ENCODE measurements at places on chromosomes 1 and 21.

- DNase-seq = no peak
These were observed 89.5 kb downstream of the KCNJ15 start for GRCh38 chr21:38346286-38346685.

DNA sequence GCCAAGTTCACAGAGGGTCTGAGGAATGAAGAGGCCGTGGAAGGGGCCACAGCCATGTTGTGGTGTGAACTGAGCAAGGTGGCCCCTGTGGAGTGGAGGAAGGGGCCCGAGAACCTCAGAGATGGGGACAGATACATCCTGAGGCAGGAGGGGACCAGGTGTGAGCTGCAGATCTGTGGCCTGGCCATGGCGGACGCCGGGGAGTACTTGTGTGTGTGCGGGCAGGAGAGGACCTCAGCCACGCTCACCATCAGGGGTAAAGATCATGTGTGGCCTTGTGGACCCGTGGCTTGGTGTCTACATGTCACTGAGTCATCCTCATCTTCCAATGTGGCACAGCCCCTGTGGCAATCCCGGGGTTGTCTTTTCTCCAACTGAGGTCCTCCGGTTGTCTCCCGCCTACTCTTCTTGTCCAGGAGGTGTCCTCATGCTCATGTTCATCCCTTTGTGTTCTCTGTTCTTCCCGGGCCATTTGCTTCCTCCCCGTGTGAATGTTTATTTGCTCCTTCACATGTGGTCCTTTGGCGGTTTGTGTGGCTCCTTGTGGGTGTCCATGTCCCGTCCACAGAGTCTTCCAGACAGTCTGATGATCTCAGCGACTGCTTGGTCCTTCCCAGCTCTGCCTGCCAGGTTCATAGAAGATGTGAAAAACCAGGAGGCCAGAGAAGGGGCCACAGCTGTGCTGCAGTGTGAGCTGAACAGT, 84.2 kb downstream of the OBSCN start:
- no peak for DNase-seq

- DNase-seq = no peak
These were observed 60.6 kb upstream of the ETV3 start for GRCh38 chr1:157198619-157199420.

GRCh38 chr1:184218458-184219075, 167.0 kb downstream of the TSEN15 start:
- no peak for DNase-seq

- no peak for DNase-seq
These were observed 40.0 kb downstream of the ATP2B4 start for GRCh38 chr1:203666609-203667008.

GRCh38 chr1:47210666-47211065, 20.8 kb upstream of the PDZK1IP1 start:
- no peak for DNase-seq

GRCh38 chr1:185162491-185162890, 5.5 kb downstream of the SWT1 start:
- DNase-seq = no peak

DNA sequence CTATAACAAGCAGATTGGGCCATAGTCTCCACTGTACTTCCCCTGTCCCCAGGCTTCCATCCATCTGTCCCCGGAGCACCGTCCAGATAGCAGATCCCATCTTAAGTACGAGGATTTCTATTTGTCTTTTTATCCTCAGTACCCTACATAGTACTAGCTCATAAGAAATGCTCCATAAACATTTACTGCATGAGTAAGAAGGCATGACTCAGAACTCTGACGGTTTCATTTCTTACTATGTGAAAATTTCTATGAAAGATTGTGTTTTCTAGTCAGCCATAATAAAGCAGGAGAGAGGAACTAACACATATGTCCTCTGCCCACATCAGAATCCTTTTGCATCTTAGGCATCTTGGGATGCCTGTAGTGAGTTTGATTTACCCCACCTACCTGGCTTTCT, 49.5 kb downstream of the CHD1L start:
- DNase-seq = no peak

GRCh38 chr1:153962088-153963029, 978 bp downstream of the SLC39A1 start:
- no peak for DNase-seq
